ENCODE measurements at places on chromosomes 7 and 10. TPM values are rescaled to one million over a fixed set of nuclear protein-coding genes. Genes with fewer than 3 reads are reported as not detected.

The GUSB gene
- 25.0 TPM for total RNA-seq

The AGK gene
- total RNA-seq: 73.2 TPM

The OR6B1 gene
- not detected for total RNA-seq

The PTPN20 gene
- total RNA-seq: 17.5 TPM

The GIMAP2 gene
- total RNA-seq: 1.9 TPM

The SPDYE2 gene
- total RNA-seq: not detected

The ELAPOR2 gene
- 42.3 TPM for total RNA-seq

Data from parietal lobe (tissue), 2 donors.